AG20443 (cell line): ENCODE measurements at places on chromosomes 7 and 10.
A peak's percentile ranks its signal among the peaks of the same experiment; 100 is the strongest.

DNA sequence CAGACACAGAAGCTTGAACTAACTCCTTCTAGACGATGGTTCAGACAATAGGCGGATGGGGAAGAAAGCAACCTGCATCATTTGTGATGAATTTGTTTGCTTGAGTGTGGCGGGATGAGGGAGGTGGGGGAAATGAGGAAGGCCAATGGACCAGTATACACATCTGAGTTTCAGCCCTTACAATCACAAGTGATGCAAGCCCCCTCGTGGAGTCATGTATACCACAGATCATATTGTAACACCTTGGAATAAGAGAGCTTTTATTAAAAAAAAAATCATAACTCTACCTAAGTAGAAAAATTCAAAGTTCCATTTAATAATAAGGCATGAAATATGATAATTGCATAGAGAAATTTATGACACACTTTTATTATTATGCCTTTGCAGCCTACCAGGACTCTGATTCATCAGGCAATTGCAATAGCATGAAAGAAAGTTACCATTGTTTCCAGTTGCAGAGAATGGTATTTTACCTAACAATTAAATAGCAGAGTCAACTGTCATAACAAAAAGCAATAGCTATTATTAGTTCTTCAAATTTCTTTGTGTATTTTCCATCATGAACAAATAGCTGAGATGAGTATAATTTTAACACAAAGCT is 230.2 kb upstream of the AKR1E2 start:
- peak; percentile 31 for DNase-seq

GRCh38 chr10:110919349-110919931 is at the start of gene SHOC2:
TSS of gene SHOC2 (plus strand) at chr10:110919604. CDS start at chr10:110964359, 44,755 bp downstream.
- DNase-seq = peak; percentile 93

GRCh38 chr7:40177071-40177470 is 42.3 kb downstream of the SUGCT start:
- DNase-seq = no peak

DNA sequence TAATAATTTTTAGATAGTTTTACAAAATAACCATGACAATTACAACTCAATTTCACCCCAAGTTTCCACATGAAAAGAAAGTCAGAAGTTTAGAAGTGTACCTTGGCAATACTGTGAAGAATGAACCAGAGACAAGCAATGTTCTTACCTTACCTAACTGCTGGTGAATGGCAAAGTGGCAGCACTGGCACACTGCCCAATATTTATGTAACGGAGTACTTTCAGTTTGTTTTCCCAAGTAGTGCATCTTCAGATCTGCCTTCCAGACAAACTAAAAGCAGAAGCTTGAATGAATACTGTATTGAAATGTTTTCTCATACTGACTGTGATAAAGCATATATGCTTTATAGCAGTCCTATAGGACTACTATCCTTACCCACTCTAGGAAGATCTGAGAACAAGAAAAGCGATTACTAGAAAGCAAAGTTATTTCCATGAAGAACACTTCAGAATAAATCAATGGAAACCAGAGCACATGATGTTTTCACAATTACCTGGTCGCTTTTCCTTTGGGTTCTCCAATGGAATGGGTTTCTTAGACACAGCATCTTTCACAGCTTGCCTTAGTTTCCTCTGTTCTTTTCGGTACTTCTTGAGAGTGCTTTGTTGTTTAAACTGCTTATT is 1.5 kb downstream of the NOC3L start:
- DNase-seq = peak; percentile 10

DNA sequence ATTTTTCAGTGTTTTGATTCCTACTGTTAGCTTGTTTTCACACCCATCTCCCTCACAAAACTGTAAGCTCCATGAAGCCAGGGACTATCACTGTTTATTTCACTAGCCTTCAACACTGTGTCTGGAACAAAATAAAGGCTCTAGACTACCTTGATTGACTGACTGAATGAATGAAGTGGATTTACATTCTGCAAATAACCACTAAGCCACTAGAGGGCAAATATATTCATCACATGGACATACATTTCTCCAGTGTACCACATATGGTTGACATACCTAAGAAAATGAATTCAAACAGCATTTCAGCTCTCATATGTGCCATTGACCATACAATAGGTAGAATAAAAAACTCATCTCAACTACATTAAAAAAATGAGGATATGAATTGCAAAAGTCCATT is 185.9 kb downstream of the RAB11FIP2 start:
- no peak for DNase-seq
